ENCODE measurements at places on chromosomes 12 and 14. TPM values are rescaled to one million over a fixed set of nuclear protein-coding genes. Genes with fewer than 3 reads are reported as not detected.

GRCh38 chr14:93045211-93045674 is 70.5 kb downstream of the ITPK1 start:
- peaks cover 2% of the 10 kb centered on the region for H3K27me3 ChIP-seq
- no peak for DNase-seq
- H3K4me1 ChIP-seq, result peaks cover 24% of the 10 kb centered on the region
- H3K36me3 ChIP-seq, result peaks cover 4% of the 10 kb centered on the region
- no peak overlapping the region for H3K27ac ChIP-seq

DNA sequence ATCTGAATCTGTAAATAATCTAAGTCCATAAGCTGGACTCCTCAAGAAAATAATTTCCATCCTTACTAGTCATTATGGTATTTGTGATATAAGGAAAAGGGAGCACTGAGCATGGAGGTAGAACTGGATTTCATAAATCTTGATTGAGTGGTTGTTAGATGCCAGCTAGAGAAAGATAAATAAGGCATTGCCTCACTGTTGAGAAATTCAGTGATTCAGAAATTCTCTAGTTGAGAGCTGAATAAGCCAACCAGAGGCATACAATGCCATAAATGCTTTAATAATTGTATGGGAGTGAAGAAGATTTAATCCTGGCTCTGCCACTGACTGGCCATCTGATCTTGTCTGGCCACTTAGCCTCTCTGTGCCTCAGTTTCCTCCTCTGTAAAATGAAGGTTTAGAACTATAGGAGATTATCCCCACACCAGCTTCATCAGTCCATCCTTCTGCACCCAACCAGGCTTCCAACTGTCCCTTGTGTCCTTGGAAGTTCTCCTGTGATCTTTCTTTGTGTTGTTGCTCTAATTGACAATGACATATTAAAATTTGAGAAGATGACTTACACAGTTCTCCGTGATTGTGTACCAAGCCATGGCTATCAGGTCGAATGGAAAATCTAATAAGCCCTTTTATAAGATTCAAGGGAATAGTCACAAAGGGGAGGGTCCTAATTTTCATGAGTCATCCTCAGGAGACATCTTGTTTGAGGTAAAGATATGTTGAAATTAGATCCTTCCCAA is 394.3 kb downstream of the EGLN3 start:
- no peak for DNase-seq
- H3K4me1 ChIP-seq, result no peaks in the 10 kb centered on the region
- no peak overlapping the region for H3K4me3 ChIP-seq
- H3K27ac ChIP-seq, result no peak overlapping the region
- H3K36me3 ChIP-seq, result no peaks in the 10 kb centered on the region
- H3K27me3 ChIP-seq, result no peaks in the 10 kb centered on the region

DNA sequence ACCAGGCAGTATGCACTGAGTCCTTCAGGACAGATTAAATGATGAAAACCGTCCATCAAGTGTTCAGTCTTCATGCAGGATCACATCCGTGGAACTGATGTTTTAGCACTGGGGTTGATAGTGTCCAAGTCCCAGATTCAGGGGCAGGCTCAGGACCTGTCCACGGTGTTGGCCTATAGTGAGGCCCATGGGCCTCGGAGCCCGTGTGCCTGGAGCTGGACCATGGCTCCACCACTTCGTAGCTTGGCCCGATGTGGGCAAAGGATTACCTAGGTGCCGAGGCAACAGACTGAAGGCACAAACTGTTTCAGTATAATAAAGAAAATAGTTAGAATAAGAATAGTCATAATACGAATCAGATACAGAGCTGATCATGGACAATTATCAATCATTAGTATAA is 41.8 kb downstream of the DDX51 start:
- H3K27me3 ChIP-seq, result no peaks in the 10 kb centered on the region
- peaks cover 11% of the 10 kb centered on the region for H3K36me3 ChIP-seq
- H3K4me1 ChIP-seq, result no peaks in the 10 kb centered on the region
- no peak overlapping the region for H3K4me3 ChIP-seq

DNA sequence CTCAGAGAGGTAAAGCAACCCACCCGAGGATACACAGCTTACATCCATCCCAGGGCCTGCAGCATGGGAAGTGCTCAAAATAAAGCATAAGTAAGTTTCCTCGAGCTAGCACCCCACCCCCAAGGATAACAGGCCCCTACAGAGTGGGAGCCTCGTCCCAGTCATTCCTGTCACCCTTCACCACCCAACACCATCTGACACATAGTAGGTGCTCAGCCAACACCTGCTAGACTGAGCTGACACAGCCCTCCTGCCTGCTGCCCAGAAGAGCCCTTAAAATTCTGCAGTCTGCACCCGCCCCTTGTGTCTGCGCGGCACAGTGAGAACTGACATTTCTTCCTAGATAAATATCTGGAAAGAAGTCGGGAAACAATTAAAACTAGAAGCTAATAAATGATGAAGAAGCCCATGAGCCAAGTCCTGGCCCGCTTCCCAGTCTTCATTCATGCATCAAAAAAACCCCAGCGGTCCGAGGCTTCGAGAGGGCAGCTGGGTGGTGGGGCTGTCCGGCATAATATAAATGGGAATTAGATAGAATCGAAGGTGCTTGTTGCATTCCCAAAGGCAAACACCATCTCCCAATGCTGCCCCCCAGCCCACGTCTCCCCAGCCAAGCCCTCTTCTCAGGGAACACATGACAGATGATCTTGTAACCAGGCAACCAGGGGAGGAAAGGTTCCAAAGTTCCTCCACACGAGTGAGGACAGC is 76.2 kb downstream of the BCL11B start:
- no peak overlapping the region for H3K4me3 ChIP-seq
- H3K27me3 ChIP-seq, result no peaks in the 10 kb centered on the region
- peak overlapping the region; percentile 80 for H3K27ac ChIP-seq
- peaks cover 91% of the 10 kb centered on the region for H3K4me1 ChIP-seq
- DNase-seq, result no peak
- peaks cover 28% of the 10 kb centered on the region for H3K36me3 ChIP-seq

GRCh38 chr14:61145034-61145902 is 135.9 kb downstream of the TMEM30B start:
- no peak overlapping the region for H3K4me3 ChIP-seq
- no peak for DNase-seq
- no peaks in the 10 kb centered on the region for H3K27me3 ChIP-seq
- no peak overlapping the region for H3K27ac ChIP-seq
- peaks cover 4% of the 10 kb centered on the region for H3K36me3 ChIP-seq

The APOF gene
- total RNA-seq, result not detected
